ENCODE measurements at places on chromosomes 1 and 21. TPM values are rescaled to one million over a fixed set of nuclear protein-coding genes. Genes with fewer than 3 reads are reported as not detected.

The NPL gene
- 1.7 TPM for total RNA-seq

The AMY2A gene
- total RNA-seq: not detected

The CNTN2 gene
- total RNA-seq: not detected

The TMPRSS15 gene
- total RNA-seq: not detected

The C1QB gene
- not detected for total RNA-seq

The MPZ gene
- total RNA-seq: 2.8 TPM

The CSRP1 gene
- total RNA-seq: 80.9 TPM

The TMEM240 gene
- 1.0 TPM for total RNA-seq

The OR2L3 gene
- not detected for total RNA-seq

The PPFIA4 gene
- total RNA-seq: 31.9 TPM

The PRR9 gene
- not detected for total RNA-seq

The SPRR5 gene
- total RNA-seq: not detected

The RGS16 gene
- total RNA-seq: 0.66 TPM

The CHODL gene
- not detected for total RNA-seq

The IFI6 gene
- 271 TPM for total RNA-seq

The OR6N1 gene
- total RNA-seq: not detected

The COA6 gene
- total RNA-seq: 40.0 TPM

The CSF3R gene
- total RNA-seq: not detected

The TENT5C gene
- total RNA-seq: 20.8 TPM

The CD2 gene
- 189 TPM for total RNA-seq

The PDE9A gene
- 10.8 TPM for total RNA-seq

The OR6K3 gene
- not detected for total RNA-seq

The HLX gene
- not detected for total RNA-seq

The ZMPSTE24 gene
- total RNA-seq: 28.9 TPM

The AADACL3 gene
- total RNA-seq: not detected

The PCSK9 gene
- total RNA-seq: not detected

The CR1L gene
- not detected for total RNA-seq

The LCE1B gene
- total RNA-seq: not detected

The OR2T29 gene
- not detected for total RNA-seq

The SF3B4 gene
- total RNA-seq: 102 TPM

The IGSF3 gene
- 0.11 TPM for total RNA-seq

The PLEKHG5 gene
- total RNA-seq: 2.8 TPM

The OR10J1 gene
- not detected for total RNA-seq

The RAP1GAP gene
- total RNA-seq: not detected

The C1QC gene
- not detected for total RNA-seq

The CSMD2 gene
- not detected for total RNA-seq

The RGSL1 gene
- not detected for total RNA-seq

The ANGPTL3 gene
- total RNA-seq: not detected

The ADAMTSL4 gene
- total RNA-seq: not detected

The URB2 gene
- 17.2 TPM for total RNA-seq

The OR2T11 gene
- total RNA-seq: not detected

The OLIG2 gene
- not detected for total RNA-seq

The IRF6 gene
- 0.16 TPM for total RNA-seq

The AMY1A gene
- not detected for total RNA-seq

The ESPN gene
- total RNA-seq: 1.0 TPM

The C4BPA gene
- not detected for total RNA-seq
